ENCODE measurements at places on chromosomes 4 and X. TPM values are rescaled to one million over a fixed set of nuclear protein-coding genes. Genes with fewer than 3 reads are reported as not detected.

PPM1K gene
- total RNA-seq = 70.8 TPM

DNA sequence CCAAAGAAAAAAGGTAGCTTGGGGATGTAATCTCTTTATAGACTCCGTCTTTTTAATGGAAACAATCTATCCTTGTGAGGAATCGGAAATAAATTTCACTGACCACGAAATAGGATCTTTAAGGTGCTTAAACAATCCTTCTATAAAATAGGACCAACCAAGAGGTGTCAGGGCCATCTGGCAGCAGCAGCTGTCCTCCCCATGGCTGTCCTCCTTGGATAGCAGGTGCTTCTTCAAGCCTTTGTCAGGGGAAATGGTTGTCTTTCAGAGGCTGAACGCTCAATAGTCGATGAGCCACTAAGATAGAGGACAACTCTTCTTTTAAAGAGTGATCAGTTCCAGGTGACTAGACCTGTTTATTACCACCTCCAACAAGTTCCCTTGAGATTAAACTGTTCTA lies 231.0 kb downstream of the ADGRL3 start:
- no peak for DNase-seq
- no peaks in the 10 kb centered on the region for H3K4me1 ChIP-seq
- no peak overlapping the region for H3K27ac ChIP-seq
- H3K36me3 ChIP-seq = no peaks in the 10 kb centered on the region
- no peaks in the 10 kb centered on the region for H3K27me3 ChIP-seq

WDR45 gene
- 108 TPM for total RNA-seq

- no peak overlapping the region for H3K4me3 ChIP-seq
- no peak for DNase-seq
- H3K4me1 ChIP-seq = no peaks in the 10 kb centered on the region
- H3K36me3 ChIP-seq = peaks cover 41% of the 10 kb centered on the region
Observed at GRCh38 chr4:148065075-148065474, 333.2 kb downstream of the ARHGAP10 start.

- no peaks in the 10 kb centered on the region for H3K27me3 ChIP-seq
- H3K4me1 ChIP-seq = peaks cover 32% of the 10 kb centered on the region
- no peak for DNase-seq
- no peaks in the 10 kb centered on the region for H3K36me3 ChIP-seq
Observed at GRCh38 chr4:140052050-140052449, 101.9 kb downstream of the MAML3 start.

DNA sequence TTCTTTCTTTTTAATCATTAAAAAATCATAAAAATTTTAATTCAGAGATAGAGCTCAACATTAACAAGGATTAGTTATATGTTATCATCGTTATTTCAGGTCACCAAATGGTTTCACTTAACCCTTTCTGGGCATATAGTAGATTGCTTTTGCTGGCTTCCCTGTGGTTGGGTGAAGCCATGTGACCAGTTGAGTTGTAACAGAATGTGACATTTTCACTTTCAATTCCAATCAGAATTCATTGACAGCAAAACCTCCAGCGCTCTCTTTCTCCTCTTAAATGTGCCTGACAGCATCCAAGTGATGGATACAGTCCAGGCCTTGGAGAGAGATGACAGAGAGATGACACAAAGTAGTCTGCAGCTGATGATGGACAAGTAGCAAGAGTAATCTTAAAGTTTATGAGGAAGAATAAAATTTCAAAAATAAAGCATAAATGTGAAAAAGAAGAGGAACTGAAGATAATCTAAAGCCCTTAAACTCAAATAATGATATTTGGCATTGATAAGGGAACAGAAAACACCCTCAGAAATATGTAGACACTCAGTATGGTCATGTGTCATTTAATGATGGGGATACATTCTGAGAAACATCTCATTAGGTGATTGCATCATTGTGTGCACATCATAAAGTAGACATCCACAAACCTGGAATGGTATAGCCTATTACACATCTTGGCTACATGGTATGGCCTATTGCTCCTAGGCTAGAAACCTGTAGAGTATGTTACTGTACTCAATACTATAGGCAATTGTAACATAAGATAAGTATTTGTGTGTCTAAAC lies 92.3 kb upstream of the QRFPR start:
- H3K27me3 ChIP-seq = no peaks in the 10 kb centered on the region
- no peak for DNase-seq
- H3K36me3 ChIP-seq = no peaks in the 10 kb centered on the region
- H3K27ac ChIP-seq = no peak overlapping the region

- DNase-seq = peak; percentile 93
- peaks cover 4% of the 10 kb centered on the region for H3K36me3 ChIP-seq
- H3K27ac ChIP-seq = peak overlapping the region; percentile 82
- peaks cover 34% of the 10 kb centered on the region for H3K4me1 ChIP-seq
- no peaks in the 10 kb centered on the region for H3K27me3 ChIP-seq
Observed at GRCh38 chr4:113468165-113469022, 293.1 kb downstream of the CAMK2D start.

DNA sequence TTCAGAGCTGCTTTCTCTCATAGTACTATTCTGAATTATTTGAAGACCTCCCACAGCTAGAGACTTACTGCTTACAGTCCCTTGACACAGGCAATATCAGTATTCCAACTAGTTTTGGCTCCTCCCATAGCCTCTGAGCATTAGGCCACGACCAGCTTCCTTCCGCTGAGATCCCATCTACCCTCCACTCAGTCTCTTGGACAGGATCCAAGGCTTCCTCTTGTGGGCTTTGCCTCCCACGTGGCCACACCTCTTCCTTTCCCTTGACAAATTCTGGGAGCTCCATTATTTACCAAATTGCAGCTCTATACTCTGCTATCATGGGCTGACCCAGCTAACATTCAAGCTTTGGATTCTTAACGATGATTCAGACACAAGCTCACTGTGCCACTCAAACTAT lies 470.4 kb upstream of the GALNT7 start:
- no peaks in the 10 kb centered on the region for H3K27me3 ChIP-seq
- DNase-seq = no peak
- no peaks in the 10 kb centered on the region for H3K36me3 ChIP-seq

DNA sequence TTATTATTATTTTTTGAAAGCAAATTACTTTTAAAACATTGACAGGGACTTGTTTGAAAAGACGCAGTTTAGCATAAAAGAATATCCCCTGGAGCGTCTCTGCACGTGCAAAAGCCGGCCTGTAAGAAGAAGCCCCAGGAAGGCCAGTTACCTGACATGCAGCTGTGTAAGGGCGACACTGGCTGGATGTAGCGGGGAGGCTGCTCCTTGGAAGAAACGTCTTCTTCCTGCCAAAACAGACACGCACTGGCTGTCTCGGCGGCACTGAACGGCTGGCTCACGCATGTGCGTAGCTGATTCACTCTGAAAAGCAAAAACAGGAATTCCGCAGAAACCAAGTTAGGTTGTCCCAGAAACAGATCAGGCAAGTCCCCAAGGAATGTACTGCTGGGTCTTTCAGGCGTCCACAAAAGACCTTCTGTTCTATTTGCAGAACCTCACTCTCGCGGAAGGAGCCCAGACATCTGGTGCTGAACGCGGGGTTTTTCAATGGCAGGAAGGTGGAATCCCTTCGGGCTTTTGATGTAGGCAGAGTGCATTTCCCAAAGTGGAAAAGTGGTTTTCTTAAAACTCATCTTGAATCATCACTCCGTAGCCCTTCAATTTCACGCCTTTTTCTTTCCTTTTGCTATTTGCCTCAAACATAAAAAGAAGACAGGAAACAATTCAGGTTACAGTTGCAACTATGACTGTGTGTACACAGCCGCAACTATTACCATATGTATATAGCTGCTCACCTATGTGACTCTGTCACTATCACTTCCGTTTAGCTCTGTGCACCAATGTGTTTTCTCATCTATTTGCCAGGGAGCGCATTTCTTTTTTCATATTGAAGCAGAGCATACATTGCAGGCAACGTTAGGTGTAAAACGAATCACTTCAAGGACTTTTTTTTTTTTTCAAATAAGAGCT lies 38.1 kb upstream of the ARSH start:
- H3K36me3 ChIP-seq = no peaks in the 10 kb centered on the region
- no peak for DNase-seq
- H3K27me3 ChIP-seq = no peaks in the 10 kb centered on the region
- no peaks in the 10 kb centered on the region for H3K4me1 ChIP-seq
- peak overlapping the region; percentile 64 for H3K4me3 ChIP-seq
- H3K27ac ChIP-seq = no peak overlapping the region

AGA gene
- total RNA-seq = 34.1 TPM

ATP8A1 gene
- total RNA-seq = 24.7 TPM

DNA sequence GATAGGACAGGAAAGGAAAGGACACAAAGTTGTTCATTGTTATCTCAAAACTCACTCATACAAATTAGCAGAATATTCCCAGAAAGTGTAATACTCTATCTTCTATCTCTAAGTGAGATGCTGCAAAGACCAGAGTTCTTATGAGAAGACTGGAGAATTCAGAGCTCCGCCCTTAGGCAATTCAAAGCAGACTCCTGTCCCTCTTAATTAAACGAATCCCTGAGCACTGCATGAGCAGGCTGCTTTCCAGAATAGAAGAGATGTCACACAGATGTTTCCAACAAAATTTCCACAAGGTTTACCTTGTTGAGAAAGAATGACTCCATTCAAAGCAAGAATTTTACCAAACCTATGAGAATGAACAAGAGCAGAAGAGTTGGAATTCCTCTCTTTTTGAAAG lies 630.8 kb upstream of the INTU start:
- no peak overlapping the region for H3K4me3 ChIP-seq
- H3K27ac ChIP-seq = no peak overlapping the region
- no peaks in the 10 kb centered on the region for H3K27me3 ChIP-seq

SYP gene
- total RNA-seq = 3.2 TPM

DNA sequence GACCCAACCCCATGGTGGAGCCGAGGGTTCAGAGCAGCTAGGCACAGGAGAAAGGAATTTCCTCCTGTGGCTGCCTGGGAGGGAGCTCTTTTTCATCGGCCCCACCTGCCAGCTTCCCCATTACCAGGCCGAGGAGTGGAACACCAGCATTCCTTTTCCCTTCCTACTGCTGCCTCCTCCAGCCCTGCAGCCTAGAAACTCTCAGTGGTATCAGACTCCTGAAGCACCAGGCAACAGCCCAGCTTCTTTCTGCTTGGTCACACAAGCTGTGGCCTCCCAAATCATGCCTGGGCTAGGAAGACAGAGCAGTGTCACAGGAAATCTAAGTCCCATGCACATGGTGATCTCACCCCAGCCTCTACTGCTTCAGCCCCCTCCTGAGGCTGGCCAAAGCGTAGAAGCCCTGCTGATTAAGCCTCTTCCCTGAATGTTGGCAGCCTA lies 30.1 kb downstream of the RTL5 start:
- no peaks in the 10 kb centered on the region for H3K4me1 ChIP-seq
- DNase-seq = no peak
- H3K27ac ChIP-seq = no peak overlapping the region
- H3K4me3 ChIP-seq = no peak overlapping the region
- H3K27me3 ChIP-seq = no peaks in the 10 kb centered on the region

DNA sequence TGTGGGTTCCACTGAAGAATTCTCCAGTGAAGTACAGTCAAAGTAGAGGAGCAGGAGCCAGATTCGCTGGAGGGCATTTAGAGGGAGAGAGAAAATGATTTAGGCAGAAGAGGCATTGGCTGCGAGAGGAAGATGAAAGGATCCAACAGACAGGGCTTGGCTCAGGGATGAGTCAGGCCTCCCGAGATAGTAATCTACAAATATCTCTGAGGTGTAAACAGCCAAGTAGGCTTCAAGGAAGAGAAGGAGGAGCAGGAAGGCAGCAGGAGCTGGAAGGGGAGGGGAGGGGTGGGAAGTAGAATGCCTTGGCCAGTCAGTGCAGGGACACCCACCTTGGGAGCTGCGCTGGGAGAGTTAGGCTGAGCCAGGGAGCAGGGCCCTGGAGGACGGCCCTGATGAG lies 55.5 kb downstream of the PJA1 start:
- no peak for DNase-seq
- H3K4me3 ChIP-seq = no peak overlapping the region
- no peaks in the 10 kb centered on the region for H3K27me3 ChIP-seq

GRCh38 chrX:39665830-39666518 lies 431.8 kb downstream of the BCOR start:
- no peaks in the 10 kb centered on the region for H3K27me3 ChIP-seq
- H3K4me3 ChIP-seq = no peak overlapping the region
- no peaks in the 10 kb centered on the region for H3K4me1 ChIP-seq
- no peaks in the 10 kb centered on the region for H3K36me3 ChIP-seq

TXK gene
- 2.8 TPM for total RNA-seq

DNA sequence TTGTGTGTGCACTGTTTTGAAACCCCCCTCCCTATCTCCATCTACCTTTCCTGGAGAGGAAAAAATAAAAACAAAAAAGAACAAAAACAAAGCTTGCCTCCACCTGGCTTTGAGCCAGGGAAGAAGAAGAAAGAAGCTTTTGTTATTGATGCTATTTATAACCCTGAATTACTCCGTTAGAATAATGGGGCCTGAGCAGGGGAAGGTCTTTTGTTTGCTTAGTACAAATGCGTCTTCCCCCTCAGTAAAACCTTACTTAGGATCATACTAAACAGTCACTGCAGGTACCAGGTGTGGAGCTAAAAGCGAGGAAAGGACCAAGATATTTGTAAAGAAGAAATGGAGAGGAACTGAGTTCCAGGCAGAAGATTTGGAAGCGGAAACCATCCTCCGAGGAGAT lies 352.1 kb downstream of the KCNIP4 start:
- no peaks in the 10 kb centered on the region for H3K36me3 ChIP-seq
- no peaks in the 10 kb centered on the region for H3K27me3 ChIP-seq
- no peaks in the 10 kb centered on the region for H3K4me1 ChIP-seq
- H3K4me3 ChIP-seq = no peak overlapping the region

DNA sequence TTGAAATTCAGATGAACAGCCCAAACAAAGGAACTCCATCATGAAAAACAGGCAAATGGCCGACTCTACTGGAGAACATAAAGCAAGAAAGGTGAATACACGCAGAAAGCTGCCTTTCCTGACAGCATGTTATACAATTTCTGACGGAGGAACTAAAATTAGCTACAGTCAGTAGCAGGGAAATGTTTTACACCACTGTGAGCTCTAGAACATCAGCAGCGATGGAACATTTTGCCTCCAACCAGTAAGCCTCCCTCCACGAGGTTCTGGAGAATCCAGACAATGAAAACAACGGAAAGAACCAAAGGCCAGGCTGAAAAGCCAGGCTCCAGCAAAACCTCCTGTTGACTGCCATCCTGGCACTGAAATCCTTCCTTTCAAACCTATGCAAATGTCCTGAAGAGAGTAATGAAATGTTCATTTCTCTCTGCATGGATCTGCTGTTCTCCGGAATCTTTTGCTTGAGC lies 78.9 kb downstream of the IRF2 start:
- peaks cover 35% of the 10 kb centered on the region for H3K4me1 ChIP-seq
- peaks cover 34% of the 10 kb centered on the region for H3K36me3 ChIP-seq
- H3K4me3 ChIP-seq = no peak overlapping the region
- DNase-seq = no peak
- H3K27me3 ChIP-seq = no peaks in the 10 kb centered on the region
- H3K27ac ChIP-seq = no peak overlapping the region

DNA sequence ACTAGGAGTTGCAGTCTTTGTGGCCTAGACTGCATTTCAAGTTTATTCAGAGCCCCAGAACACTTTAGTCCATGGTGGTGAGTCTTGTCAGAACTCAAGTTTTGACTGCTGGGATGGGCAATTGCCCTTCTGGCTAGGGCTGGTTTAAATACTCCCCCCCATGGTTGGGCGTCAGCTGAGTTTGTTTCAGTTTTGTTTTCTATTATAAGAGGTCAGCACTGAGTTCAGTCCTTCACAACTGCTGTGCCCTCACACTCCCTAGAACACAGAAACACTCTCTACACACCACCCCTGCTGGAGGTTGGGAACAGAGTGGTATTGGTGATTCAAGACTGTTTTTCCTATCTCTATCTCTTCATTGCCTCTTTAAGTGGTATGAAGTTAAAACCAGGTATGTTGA lies 217.0 kb downstream of the GUCY2F start:
- no peaks in the 10 kb centered on the region for H3K4me1 ChIP-seq
- no peak overlapping the region for H3K27ac ChIP-seq
- no peaks in the 10 kb centered on the region for H3K36me3 ChIP-seq
- no peak for DNase-seq
- H3K4me3 ChIP-seq = no peak overlapping the region

CDX4 gene
- total RNA-seq = not detected
